ELF-1 (cell line): ENCODE measurements at places on chromosomes 16 and 17.
A peak's percentile ranks its signal among the peaks of the same experiment; 100 is the strongest.

- DNase-seq = no peak
These were observed 32.3 kb downstream of the B9D1 start for GRCh38 chr17:19330271-19330670.

GRCh38 chr16:83989300-83989699 is 21.3 kb downstream of the NECAB2 start:
- DNase-seq = peak; percentile 70

GRCh38 chr16:88200896-88201185 is 181.9 kb upstream of the ZNF469 start:
- no peak for DNase-seq

- DNase-seq = no peak
These were observed 39.2 kb upstream of the FAM20A start for GRCh38 chr17:68640242-68640989.

GRCh38 chr16:31130899-31131298 is 4.6 kb downstream of the PRSS8 start:
- DNase-seq = peak; percentile 94

GRCh38 chr17:14871921-14872320 is 393.2 kb downstream of the PMP22 start:
- DNase-seq = no peak

DNA sequence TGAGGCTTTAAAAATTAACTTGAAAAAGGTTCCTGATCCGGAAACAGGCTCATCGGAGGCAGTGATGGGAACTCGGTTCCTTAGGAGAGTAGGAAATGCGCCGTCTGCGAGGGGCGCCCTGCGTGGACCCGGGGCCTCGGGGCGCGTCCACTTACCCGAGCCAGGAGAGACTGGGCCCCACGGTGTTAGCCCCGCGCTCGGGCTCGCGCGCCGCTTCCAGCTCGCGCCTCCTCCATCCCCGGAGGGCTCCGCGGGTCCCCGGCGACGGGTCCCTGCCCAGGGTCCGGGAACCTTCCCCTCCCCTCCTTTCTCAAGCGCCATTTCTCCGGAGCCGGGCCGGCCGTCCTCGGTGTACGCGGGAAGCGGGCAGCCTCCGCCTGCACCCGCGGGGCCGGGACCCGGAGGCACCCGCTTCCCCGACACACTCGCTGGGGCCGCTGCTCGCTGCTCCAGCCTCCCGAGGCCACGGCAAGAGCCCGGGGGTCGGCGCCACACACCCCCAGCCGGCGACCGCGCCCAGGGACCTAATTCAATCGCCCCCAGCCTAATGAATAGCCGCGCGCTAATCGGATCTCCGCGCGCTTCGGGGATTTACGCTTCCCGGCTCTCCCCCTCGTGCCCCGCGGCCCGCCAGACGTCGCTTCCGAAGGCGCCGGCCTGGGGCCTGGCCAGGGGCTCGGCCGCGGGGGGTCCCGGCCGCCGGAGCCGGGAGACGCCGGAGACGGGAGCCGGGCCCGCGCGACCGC is 2.2 kb upstream of the BAHCC1 start:
- peak; percentile 49 for DNase-seq

GRCh38 chr16:49858200-49859124 is 2.5 kb upstream of the ZNF423 start:
- peak; percentile 54 for DNase-seq

DNA sequence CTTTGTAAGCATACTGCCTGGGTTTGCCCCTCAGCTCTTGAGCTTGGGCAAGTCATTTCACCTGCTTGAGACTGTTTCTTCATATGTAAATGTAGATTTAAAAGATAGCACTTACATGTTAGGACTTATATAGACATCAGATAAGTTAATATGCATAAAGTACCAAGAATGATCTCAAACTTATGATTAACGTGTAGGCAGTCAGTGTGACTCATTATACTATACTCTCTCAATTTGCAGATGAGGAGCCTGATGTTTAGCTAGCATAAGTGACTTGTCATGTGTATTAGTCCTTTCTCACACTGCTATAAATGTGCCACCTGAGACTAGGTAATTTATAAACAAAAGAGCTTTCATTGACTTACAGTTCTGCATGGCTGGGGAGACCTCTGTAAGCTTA is 690.5 kb downstream of the KCNJ2 start:
- no peak for DNase-seq

- no peak for DNase-seq
These were observed 29.7 kb downstream of the GSE1 start for GRCh38 chr16:85642762-85643358.

DNA sequence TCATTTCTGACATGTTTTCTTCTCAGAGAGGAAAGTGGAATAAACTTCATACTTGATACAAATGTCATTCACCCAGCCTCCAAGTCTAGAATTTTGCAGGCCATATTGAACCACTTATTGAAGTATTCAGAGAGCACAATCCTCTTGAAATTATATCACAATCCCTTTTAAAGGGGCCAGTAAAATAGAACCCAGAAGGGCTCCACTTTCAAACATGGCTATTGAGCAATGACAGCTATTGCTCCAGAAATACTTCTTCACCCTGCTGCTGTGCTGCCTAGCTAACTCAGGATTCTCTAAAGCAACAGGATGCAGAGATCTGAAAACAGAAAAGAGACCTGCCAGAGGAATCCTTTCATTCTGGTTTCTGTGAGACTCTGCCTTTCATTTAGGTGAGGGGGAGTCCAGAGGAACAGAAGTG is 275.0 kb upstream of the CDH5 start:
- DNase-seq = no peak

DNA sequence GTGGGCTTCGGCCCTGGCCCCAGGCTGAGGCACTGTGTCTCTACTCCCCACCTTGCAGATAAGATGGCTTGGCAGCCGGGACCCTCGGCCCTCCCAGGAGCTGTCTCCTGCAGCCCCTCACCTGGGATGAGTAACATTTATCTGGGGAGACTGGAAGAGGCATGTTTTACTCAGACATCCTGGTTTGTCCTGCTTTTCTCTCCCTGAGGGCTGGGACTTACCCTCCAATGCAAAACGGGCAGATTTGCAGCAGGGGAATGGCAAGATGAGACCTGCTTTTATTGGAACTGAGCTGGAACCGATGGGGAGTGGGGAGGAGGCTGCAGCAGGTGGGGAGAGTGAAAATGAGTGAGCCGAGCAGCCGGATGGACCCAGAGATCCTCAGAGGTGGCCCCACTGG is 27.3 kb upstream of the UBE2G1 start:
- DNase-seq = peak; percentile 66

GRCh38 chr16:85463672-85464382 is 149.3 kb upstream of the GSE1 start:
- DNase-seq = no peak

- DNase-seq = no peak
These were observed 52.5 kb upstream of the DHX40 start for GRCh38 chr17:59512844-59513385.

DNA sequence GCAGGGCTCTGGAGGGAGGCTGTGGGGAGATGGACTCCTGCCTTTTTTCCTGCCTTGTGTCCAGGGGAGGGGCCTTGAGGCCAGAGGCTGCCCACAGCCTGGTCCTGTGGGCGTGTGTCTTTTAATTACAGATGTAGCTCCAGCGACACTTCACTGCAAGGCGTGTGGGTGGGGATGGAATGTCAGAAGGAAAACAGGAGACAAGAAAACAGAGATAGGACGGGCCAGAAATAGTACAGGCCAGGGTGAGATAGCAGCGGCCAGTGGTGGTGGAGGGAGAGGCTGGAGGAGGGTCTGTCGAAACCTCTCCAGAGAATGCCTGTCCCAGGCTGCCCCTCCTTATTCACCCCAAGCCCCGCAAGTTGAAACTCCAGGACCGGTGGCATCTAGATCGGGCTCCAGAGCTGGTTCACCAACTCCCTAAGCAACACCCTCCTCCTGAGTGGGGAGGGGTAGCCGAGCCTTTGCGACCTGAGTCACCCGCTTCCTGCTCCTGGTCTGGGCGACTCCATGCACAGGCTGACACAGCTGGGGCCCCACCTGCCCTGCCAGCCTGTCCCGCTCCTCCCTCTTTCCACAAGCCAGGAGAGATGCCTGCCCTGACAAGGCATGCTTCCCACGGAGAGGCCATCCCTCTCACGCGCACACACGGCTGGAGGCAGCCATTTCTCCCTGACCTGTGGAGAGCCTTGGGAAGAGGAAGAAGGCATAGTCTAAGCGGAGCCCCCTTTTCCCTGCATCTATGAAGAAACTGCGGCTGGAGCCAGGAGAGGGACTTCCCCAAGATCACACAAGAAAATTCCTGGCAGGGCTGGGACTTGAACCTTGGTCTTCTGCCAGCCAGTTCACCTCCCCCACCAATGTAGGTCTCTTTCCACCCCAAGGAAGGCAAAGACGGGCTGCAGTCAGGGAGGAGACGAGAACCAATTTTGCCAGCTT is 6.6 kb upstream of the JUP start:
- peak; percentile 92 for DNase-seq

GRCh38 chr16:68645494-68646388 is 631 bp downstream of the CDH3 start:
- DNase-seq = peak; percentile 91

- no peak for DNase-seq
These were observed 52.2 kb downstream of the TEX14 start for GRCh38 chr17:58639681-58640080.

DNA sequence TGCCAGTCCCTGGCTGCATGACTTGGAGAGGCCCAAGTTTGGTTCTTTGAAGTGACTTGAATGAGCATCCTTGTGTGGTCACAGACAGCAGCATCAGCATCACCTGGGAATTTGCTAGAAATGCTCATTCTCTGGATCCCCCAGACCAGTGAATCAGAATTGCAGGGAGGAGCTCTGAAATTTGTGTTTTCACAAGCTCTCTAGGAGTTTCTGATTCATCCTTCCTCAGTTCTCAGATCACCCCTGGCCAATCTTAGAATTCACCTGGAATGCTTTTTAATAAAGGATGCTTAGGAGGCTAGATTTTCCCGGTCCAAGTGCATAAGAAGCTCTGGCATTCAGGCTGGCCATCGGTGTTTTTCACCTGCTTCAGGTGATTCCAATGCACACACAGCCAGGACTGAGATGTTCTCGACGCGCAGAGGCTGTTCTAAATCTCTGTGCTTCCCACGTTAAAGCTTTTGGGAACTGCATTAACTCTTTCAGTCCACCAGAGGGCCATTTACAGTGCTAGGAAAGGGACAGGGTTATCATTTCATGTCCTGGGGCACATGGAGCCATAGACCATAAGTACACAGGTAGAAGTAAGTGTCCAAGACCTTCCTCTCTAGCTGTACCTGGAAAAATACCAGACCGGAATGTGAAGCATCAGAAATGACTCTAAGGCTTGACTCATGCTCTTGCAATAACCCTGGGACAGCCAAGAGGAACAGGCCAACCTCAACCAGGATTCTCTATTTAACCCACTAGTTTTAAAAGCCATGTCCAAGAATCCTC is 85.7 kb upstream of the XYLT1 start:
- peak; percentile 43 for DNase-seq

DNA sequence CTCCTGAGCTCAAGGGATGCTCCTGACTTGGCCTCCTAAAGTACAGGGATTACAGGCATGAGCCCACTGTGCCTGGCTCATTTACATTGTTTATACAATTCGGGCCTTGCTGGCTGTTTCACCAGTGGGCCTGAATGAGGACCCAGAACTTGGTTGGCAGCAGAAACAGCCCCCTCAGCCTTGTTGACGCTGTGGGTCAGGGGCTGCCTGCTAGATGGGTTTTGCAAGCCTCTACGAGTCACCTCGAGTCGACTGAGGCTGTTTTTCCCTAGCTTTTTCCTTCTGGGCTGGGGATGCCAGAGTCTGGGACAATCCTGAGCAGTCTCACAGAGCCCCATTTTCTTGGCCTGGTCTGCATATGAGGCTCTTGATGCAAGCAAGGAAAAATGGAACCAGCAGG is 16.1 kb downstream of the PPL start:
- DNase-seq = no peak

- DNase-seq = no peak
These were observed 950 bp downstream of the KLHDC4 start for GRCh38 chr16:87764600-87765472.

GRCh38 chr17:7410634-7411426 is 3.2 kb downstream of the NLGN2 start:
- DNase-seq = no peak

DNA sequence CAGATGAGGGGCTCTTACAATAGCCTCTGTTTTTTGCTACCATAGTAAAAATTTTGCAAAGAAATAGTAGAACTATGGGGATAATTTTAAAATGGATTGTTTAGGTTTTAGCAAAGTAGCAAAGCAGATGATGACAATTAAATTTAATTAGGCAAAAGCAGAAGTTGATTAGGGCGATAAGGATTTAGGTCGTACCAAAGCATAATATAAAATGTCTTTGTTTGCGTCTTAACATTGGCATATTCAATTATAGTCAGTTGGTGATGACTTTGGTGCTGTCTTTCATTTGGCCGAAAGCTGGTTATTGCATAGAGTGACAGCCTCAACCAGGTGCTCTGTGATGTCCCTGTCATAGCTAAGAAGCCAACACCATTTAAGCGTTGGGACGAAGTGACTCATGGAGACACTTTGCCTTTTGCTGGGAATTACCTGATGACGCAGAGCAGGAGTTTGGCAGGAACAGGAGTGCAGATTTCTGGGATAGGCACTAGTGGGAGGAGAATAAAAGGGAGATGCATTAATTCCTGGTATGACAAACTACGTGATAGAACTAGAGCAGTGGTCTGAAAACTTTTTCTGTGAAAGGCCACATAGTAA is 38.3 kb downstream of the MAP2K6 start:
- no peak for DNase-seq

DNA sequence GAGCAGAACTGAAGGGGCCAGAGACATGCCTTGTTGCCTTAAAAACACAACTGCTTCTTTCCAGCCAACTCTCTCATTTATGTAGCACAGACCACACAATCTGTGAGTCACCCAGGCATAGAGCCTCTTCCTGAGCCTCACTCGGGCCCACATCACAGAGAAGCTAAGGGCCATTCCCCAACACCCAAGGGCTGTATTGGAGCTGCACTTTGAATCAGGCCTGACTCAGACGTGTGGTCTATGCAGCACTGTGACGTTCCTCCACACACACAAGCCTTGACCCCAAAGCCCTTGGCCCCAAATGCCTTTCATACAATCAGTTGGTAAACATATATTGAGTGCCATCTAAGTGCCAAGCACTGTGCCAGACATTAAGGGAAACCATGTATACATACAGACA is 308.9 kb upstream of the DYNLRB2 start:
- no peak for DNase-seq

- DNase-seq = no peak
These were observed 23.7 kb downstream of the WIPF2 start for GRCh38 chr17:40242774-40243173.
